NCI-H82 (cell line): ENCODE measurements at places on chromosomes 13 and 19.

DNA sequence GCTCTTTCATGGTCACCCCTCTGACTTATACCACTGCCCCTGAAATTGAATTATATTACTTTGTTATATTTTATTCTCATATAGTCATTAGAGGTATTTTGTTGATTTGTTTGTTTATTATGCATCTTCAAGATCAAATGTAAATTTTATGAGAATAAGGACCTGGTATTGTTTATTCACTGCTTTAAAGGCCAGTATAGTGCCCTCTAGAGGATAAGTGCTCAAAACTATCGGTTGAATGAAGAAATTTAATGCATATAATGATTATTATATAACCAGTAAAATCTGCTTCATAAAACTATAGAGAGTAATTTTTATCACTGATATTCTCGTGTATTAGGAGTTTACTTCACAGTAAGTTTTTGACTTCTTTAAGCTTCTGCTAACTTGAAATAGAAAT lies 1401.9 kb downstream of the SLITRK1 start:
- DNase-seq, result peak; percentile 36

GRCh38 chr13:78187781-78188180 lies 269.1 kb upstream of the EDNRB start:
- DNase-seq, result no peak

DNA sequence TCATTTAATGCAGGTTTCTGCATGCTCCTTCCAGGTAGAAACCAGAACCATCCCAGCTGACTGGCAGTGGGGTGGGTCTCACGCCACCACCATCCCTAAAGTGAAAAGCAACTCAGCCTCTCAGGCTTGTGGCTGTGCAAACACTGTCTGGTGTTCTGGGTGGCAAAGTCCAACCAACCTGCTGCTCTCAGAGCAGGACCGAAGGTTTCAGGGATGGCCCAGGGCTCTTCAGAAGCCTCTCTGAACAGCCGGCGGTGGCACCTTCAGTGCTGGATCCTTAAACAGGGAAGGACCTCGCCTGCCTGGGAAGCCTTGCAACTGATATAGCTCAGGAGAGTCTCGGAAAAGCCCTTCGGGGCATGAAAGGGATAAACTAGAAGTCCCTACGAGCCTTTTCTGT lies 100.8 kb downstream of the COL4A1 start:
- no peak for DNase-seq

- DNase-seq, result no peak
Measured at GRCh38 chr13:111480976-111481375, 160.5 kb downstream of the TEX29 start.

GRCh38 chr19:5586300-5587070 lies 18.7 kb upstream of the TINCR start:
- DNase-seq, result no peak

- DNase-seq, result no peak
Measured at GRCh38 chr13:22717036-22717435, 463.7 kb upstream of the SGCG start.

DNA sequence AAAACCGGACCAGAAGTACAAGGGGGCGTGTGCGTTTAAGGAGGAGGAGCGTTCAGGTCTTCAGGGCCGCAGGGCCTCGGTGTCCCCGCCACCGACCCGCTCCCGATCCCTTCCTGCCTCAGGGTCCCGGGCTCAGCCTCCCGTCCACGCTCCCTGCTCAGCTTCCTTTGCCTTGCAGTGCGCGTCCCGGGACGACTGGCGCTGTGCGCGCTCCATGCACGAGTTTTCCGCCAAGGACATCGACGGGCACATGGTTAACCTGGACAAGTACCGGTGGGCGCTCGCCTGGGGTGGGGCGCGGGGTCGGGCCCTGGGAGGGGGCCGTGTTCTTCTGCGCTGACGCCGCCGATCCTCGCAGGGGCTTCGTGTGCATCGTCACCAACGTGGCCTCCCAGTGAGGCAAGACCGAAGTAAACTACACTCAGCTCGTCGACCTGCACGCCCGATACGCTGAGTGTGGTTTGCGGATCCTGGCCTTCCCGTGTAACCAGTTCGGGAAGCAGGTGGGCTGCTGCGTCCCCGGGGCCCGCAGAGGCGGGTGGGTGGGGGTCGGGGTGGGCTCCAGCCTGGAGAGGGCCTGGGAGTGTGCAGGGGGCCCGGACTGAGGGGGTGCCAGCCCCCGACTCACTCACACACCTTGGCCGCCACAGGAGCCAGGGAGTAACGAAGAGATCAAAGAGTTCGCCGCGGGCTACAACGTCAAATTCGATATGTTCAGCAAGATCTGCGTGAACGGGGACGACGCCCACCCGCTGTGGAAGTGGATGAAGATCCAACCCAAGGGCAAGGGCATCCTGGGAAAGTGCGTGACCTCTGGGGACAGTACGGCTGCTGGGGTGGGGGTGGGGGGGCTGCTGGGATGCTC lies 1.4 kb downstream of the GPX4 start:
- peak; percentile 43 for DNase-seq

- DNase-seq, result no peak
Measured at GRCh38 chr19:739998-740715, 10.8 kb upstream of the MISP start.

DNA sequence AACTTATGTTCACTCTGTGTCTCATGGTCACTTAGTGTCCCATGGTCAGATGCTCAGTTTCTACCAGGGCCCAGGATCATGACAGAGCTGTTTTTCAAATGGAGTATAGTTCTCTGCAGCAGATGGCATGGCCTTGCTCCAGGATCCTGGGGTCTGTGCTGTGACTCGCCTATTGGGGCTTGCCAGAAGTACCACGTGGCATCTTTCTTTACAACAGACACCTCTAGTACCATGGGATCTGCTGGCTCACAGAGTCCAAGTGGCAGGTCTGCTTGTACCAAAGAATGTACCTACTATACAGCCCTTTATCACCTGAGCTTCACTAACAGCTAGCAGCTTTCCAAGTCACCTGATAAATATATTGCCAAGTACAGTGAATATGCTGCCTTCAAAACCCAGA lies 6.0 kb upstream of the RNF6 start:
- DNase-seq, result no peak

GRCh38 chr19:38277549-38277948 lies 13.2 kb downstream of the SPINT2 start:
- DNase-seq, result no peak

GRCh38 chr13:99436686-99437416 lies 64.4 kb upstream of the TM9SF2 start:
- peak; percentile 90 for DNase-seq

GRCh38 chr19:4737955-4738600 lies 14.4 kb upstream of the DPP9 start:
- no peak for DNase-seq

- peak; percentile 97 for DNase-seq
Measured at GRCh38 chr13:25171517-25172302, at the start of gene AMER2. Gene AMER2, minus strand, starts transcription at chr13:25172288. Its CDS starts 669 bp downstream, at chr13:25171619.

GRCh38 chr13:27806744-27807387 lies 14.6 kb downstream of the GSX1 start:
- no peak for DNase-seq

- peak; percentile 97 for DNase-seq
Measured at GRCh38 chr13:77752512-77753069, 55.1 kb downstream of the SLAIN1 start.

- DNase-seq, result no peak
Measured at GRCh38 chr13:20000062-20000552, 41.6 kb downstream of the ZMYM2 start.

DNA sequence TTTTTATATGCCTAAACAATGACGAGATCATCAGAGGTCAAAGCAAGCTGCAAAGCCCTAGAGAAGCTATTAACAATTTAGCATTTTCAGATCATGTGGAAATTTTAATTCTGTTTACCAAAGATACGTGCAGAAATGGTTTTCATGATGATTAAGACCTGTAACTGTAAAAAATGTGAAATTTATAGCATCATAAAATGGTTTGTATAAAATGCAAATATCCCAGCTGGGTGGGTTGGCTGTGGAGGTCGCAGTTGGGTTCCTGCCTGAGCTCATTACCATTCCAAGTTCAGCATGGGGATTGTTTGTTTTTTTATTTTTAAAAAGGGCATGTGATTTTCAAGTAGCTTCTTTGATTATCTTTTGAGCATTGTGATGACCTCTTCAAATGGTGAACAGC lies 47.9 kb upstream of the SIAH3 start:
- DNase-seq, result no peak

DNA sequence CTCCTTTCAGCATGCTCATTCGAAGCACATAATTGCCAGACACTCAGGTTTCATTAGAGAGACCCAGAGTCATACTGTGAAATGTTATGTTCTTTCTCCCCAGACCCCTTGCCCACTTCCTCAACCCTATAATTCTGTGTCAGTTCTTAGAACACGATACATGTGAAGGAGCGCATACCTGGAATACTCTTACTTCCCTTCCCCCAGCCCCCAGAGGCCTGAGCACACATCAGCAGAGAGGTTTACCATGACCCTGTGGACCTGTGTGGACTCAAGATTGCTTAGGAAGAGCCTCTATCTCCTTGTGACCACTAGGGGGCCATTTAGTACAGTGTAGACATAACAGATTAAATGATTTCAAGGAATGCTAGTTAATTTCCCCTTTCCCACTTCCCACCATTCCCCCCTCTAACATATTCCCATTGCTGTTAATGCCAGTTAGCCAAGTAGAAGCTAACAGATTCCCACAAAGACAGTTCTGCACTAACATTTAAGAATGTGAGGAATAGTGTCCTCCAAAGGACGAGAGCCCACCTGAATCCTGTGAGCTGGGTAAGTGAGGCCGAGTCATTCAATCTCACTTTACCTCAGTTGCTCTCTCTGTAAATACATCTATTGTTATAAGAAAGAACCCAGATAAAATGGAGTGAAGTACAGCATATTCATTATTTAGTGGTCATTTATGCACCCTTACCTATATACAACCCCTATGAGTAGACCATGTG lies 154.2 kb upstream of the MAB21L1 start:
- DNase-seq, result peak; percentile 94

GRCh38 chr19:20367811-20368294 lies 197.7 kb downstream of the ZNF737 start:
- peak; percentile 77 for DNase-seq

- DNase-seq, result peak; percentile 44
Measured at GRCh38 chr19:49155820-49156346, 687 bp upstream of the HRC start.

GRCh38 chr19:56746367-56746766 lies 74.8 kb upstream of the ZNF835 start:
- DNase-seq, result no peak

DNA sequence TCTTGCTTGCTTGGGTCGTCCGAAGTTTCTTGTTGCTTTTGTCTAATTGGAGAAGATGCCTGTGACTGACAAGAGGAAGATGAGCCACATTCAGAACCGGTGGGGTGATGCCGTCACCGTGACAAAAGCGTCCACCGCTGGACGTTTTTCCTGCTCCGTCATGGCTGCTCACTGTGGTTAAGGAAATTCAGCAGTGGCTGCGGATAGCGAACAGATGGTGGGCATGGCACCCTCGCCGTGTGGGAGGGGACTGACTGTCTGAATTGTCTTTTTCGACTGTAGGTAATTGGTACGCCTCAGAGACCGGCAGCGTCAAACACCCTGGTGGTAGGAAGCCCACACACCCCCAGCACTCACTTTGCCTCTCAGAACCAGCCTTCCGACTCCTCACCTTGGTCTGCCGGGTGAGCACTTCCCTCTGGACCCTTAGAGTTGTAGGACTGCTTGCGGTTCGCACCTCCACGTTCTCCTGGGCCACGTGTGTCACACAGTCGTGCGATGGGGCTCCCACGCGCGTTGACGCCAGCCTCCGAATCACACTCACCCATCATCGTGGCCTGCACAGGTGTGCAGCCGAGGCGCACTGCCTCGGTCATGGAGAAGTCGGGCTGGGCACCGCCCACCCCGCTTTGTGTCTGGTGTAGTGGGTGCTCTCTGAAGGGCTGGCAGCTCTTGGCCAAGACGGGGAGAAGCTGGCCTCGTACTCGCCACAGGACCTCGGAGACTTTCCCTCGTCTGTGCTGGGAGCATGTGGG lies 26.5 kb downstream of the ATP4B start:
- no peak for DNase-seq

- DNase-seq, result no peak
Measured at GRCh38 chr19:35224681-35225571, 3.6 kb downstream of the FAM187B start.

DNA sequence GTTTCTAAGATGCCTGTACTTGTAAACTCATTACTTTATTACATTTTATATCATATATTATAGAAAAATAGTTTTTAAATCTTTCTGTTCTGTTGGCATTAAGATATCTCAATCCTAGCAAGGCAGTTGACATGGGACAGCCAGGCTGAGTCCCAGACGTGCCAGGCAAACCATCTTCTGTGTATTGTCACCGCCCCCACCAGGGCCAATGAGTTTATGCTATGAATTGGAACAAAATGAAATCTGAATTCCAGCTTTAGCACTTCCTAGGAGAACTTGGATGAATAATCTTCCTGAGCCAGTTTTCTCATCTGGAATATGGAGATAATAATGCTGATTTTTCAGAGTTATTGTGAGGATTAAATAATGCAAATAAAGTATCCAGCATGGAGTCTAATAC lies 79.9 kb upstream of the GSX1 start:
- peak; percentile 12 for DNase-seq

DNA sequence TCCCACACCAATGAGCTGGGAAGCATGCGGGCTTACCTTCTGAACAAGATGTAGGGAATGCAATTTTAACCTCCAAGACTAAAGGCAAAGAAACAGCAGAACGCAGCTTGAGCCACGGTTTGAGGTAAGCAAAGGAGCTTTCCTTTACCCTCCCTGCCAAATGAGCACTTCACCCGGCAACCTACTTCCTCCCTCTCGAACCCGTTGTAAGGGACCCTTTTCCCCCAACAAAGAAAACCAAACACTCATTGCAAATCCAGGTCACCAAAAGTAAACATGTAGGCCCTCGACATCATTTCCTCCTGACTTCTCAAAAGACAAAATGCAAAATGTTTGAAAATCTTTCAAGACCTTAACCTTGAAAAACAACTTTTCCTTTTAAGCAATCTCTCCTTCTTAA lies 65.3 kb downstream of the ABCC4 start:
- DNase-seq, result no peak
